ENCODE measurements at places on chromosomes 3 and 15.

GRCh38 chr3:33231756-33232465 lies 13.3 kb upstream of the SUSD5 start:
- no peak for DNase-seq

- DNase-seq = no peak
These were observed 38.7 kb downstream of the DIPK2A start for GRCh38 chr3:144010371-144010770.

DNA sequence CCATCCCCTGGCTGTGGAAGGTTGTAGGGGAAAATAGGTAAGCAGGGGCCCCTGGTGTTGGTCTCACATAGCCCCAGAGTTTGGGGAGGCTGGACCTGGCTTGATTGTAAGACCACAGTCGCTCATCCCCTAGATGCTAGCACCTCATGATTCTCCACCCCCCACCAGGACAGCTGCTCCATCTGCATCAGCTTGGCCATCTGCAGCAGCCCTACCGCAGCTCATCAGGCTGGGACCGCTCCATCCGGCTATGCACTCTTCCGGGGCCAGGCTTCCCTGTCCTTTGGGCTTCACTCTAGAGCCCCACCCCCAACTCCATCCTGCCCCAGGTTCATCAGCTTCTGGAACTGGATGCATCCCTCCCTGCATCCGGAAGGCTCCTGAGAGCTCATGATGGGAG lies 12.6 kb downstream of the SCN5A start:
- DNase-seq = no peak

- DNase-seq = no peak
These were observed 65.5 kb upstream of the SLC7A14 start for GRCh38 chr3:170651260-170651845.

DNA sequence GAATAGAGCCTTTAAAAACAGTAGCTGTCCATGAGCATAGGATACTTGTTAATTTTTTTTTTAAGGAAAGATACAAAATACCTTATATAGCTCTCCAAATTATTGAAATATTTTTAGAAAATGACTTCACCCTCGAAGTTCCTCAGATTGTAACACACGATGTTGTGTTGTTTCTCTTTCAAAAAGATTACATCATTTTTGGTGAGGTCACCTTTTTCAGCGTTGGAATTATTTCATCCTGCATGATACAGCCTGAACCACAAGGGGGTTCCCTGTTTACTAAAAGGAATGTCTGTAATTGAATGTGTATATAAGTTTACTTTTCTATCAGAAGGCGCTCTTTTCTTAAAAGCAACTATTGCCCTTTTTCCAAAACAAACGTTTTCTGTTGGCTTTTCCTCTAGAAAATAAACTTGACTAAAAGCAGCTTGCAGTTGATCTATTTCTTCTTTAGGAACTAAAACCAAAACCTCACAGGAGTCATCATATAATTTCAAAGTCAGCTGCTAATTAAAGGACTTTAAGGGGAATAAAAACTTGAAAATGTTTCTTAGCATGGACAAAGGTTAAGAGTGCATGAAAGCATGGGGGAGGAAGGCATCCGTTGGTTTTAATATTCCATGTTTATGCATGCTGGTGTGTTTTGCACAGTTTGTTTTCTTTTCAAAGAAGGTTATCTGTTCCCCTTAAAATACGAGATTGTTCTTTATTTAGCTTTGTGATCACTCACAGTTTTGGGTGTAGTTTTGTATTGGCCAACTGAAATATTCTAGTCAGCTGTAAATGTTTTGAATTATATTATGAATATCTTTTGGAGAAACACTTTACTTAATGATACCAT lies 29.4 kb downstream of the LYSMD4 start:
- peak; percentile 34 for DNase-seq

DNA sequence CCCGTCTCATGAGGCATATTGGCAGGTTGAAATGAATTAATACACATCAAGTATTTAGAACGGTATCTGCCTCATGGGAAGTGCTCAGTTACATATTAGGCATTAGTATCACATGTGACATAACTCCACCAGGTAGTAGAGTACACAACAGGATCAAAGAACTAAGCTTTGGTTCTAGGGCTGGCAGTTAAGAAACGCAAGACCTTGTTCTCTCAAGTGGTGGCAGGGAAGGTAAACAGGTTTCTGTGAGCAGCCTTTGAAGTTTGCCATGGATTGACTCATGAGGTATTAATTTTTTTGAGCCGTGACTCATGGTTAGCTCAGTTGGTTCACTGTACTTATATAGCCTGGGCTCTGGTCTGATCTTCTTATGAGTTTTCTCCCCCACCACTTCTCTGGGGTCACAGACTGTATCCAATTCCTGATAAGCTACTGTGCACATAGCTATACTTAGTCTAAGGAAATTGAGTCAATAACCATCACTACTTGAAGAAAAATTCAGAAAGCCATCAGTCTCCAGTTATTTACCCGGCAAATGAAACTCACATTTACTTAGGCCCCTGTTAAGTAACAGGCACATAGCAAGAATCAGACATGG lies 155.6 kb upstream of the STT3B start:
- DNase-seq = no peak

GRCh38 chr3:40387001-40387894 lies at the start of gene ENTPD3:
ENTPD3 (plus strand) TSS chr3:40387184; CDS start chr3:40388058, 874 bp downstream.
- no peak for DNase-seq

GRCh38 chr3:166575161-166575560 lies 737.9 kb upstream of the BCHE start:
- DNase-seq = no peak

DNA sequence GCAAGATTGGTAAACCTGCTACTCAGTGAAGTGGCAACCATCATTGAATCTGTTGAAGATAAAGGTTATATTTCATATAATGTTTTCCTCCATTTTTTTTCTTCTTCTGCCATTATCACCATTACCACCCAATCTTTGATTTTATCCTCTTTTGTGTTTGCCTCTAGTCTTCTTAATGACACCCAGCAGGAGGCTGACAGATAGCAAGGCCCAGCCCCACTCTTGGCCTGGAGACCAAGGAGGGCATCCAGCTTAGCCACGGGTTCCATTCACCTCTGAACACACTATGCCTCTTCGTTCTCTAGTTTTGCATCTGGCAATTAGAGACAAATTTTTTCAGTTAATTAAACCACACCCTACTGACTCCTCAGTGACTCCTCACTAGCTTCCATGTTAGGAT lies 129.7 kb downstream of the TPRG1 start:
- no peak for DNase-seq

DNA sequence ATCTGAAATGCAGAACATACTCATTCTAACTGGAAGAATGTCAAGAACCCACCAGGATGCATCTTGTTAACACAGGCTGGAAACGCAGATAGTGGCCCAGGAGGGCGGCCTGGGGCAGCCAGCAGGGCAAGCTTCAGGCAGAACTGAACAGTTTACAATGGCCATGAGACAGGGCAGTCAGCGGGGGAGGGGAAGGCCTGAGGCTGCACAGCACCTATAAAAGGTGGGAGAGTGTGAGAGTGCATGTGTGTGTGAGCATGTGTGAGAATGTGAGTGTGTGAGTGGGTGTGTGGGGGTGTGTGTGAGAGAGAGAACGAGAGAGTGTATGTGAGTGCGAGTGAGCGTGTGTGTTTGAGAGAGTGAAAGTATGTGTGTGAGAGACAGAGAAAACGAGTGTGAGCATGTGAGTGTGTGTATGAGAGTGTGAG lies 26.8 kb upstream of the SLCO2A1 start:
- DNase-seq = no peak

DNA sequence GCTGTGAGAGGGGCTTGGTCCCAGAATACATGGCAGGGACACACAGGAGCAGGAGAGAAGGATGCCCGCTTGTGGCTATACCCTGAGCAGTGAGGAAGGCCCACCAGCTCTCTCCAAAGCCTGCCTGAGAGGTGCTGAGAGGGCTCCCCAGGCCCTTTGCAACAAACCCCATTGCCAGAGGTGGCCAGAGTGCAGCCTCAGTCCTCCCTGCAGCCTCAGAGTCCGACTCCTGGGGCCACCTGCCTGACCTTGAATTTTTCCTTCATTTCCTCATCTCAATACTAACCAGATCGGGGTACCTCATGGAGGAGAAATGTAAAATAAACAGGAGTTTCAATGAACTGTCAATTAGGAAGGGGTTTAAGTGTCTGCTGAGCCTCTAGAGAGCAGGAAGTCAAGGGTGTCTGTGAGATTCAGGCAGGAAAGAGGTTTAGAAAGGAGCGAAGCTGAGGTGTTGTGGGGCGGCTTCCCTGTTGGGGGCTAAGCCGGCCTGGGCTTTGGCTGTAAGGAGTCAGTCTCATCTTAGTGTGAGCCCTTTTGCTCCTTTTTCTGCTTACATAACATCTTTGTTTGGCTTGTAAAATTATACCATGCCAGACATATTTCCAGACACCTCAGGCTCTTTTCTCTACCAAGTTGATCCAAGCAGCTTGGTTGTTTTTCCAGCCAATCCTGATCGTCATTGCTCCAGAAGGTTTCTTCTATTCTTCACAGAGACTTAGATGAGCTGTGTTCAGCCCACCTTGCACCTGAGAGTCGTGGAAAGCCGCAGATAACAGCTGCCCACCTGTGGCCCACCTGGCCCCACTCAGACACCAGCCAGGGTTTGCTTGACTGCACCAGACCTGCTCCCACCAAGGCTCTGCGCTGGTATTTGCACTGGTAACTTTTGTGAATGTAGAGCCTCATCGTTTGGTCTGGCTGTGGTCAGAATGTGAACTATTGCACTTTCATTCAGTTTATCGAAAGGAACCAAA lies 36.7 kb downstream of the CMTM7 start:
- DNase-seq = no peak

DNA sequence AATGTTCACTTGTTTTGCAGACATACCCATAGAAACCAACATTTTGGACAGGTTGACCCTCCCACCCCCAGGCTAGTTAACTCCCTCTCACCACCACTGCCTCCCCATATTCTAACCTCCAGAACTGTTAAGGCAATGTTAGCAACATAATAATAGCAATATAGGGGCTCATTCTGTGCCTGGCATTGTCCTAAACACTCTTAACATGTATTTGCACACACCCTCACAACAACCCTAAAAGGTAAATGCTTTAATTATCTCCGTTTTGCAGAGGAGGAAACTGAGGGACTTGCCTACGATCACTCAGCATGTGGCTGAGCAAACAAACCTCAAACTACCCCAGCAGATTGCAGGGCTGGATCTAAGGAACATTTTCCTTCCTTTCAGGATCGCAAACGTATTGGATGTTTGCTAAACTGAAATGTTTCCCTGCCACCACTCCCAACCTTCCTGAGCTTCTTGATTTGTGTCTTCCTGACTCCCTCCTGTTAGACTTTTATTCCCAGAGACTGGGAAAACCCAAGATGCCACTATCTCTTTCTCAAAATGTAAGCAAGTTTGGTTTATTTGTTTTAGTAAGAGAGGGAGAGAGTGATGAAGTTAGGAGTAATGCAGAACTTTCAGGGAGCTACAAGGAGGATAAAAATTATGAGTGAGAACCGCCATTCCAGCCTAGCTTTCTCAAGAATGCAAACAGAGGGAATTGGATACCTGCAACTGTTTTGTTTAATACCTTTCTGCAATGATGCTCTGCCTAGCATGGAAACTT lies 1.3 kb downstream of the SCG5 start:
- DNase-seq = no peak

DNA sequence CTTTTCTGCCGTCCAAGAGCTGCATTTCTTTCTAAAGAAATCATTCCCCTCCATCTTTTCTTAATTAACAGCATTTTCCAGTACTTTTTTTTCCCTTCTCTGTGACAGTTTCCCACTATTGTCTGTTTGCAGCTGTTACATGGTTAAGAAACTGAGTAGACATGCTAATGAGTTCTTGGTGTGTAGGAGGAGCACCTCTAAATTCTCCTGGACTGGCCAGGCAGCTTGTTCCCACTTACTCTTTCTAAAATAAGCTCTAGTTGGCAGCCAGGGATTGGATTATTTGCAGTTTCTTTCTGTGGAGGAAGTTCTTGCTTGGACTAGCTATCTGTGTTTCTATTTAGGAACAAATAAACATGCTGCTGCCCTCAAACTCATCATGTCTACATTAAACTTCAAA lies 235.1 kb upstream of the GAP43 start:
- DNase-seq = no peak

- no peak for DNase-seq
These were observed 421.1 kb downstream of the PDCD6IP start for GRCh38 chr3:34219556-34219955.

GRCh38 chr3:48564022-48564421 lies 441 bp upstream of the UCN2 start:
- DNase-seq = no peak

GRCh38 chr3:71930056-71930991 lies 145.4 kb upstream of the PROK2 start:
- DNase-seq = no peak

GRCh38 chr15:68412218-68412617 lies 19.7 kb downstream of the ITGA11 start:
- DNase-seq = no peak

DNA sequence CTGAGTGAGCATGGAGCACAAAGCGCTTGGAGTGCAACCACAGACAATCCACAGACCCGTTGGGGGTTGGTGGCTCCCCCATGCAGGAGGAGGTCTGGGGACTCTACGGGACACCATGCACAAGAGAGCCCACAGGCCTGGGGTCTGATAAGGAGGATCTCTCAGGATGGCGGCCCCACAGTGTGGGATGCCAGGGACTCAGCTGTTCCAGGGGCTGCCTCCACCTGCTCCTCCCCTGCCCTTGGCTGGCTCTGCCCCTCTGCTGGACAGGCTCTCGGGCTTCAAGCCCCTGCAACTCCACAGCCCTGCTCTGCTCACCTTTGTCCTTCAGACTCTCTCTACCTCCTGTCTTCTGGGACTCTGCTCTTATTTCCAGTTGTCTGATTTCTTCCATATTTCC lies 184.5 kb upstream of the CHRNA7 start:
- DNase-seq = no peak

GRCh38 chr15:45118996-45119395 lies 4.9 kb downstream of the DUOXA2 start:
- no peak for DNase-seq

GRCh38 chr3:88584451-88584850 lies 434.7 kb downstream of the C3orf38 start:
- no peak for DNase-seq

- DNase-seq = no peak
These were observed at the start of gene TJP1 for GRCh38 chr15:29822100-29822683. TJP1 (minus strand) TSS chr15:29822468; CDS start chr15:29822028, 440 bp downstream.

DNA sequence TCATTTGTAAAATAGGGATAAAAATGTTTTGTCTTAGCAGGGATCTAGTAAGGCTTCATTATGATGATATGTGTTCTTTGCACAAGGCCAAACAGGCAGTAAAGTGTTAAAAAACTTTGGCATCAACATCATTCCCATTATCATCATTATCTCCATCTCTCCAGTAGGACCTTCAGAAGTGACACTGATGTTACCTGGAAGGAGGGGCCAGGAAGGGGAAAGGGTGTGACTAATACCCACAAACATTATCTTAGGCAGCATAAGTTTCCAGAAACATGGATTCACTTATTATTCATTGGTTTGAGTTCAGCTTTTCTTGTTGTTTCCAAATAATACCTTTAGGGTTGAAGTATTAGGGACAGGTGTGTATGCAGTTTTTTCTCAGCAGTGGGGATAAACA lies 399.6 kb downstream of the PTPRG start:
- no peak for DNase-seq
